ENCODE measurements at places on chromosomes 4 and X.

DNA sequence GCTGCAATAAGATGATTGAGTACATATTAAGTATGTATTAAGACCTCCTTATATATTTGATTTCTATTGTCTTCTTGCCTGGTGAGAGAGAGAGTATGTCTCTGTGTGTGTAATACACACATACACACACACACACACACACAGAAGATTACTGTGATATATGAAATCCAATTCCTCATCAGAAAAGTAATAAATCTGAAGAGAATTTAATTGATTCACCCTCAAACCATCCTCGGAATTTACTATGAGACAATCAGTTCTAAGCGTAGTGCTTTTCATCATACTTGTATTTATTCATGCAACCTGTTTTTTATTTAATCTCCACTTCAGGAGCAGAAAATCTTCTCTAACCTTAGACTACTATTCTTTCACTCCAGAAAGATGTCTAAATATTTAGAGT lies 62.3 kb upstream of the TLL1 start:
- DNase-seq = no peak

GRCh38 chr4:3464911-3465697 lies 2.0 kb downstream of the DOK7 start:
- DNase-seq = no peak

GRCh38 chr4:54687887-54688841 lies 30.4 kb downstream of the KIT start:
- DNase-seq = no peak

- DNase-seq = no peak
These were observed 422.3 kb downstream of the MAPK10 start for GRCh38 chr4:85937507-85937906.

DNA sequence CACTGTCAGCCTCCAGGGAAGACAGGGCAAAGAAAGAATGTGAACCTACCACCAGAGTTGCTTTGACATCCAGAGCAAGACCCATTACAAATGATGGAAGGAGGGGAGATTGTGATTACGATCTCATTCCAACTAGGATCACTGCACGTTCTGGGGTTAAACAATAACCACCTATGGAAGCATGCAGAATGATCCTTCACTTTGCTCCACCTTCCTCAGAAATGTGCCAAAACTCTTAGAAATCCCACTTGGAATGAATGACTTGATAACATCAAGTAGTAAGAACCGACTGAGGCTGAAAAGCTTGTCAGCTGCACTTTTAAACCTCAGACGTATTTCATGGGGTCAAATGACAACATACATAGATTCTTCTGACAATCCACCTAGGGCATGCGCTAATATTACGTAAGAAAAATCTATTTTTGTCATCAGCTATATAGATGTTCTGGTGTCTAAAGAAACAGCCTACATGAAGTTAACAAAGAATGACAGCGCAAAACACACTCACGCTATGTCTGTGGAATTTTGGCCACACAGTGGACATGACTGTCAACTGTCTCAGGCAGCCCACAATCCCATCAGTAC lies 3.5 kb upstream of the STS start:
- DNase-seq = no peak

DNA sequence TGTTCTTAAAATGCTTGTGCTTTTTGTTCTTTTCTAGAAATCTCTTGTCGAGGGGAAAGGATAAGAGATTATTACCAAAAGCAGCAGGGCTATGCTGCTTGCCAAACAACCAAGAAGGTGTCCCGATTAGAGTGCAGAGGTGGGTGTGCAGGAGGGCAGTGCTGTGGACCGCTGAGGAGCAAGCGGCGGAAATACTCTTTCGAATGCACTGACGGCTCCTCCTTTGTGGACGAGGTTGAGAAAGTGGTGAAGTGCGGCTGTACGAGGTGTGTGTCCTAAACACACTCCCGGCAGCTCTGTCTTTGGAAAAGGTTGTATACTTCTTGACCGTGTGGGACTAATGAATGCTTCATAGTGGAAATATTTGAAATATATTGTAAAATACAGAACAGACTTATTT lies 81.5 kb upstream of the PACRGL start:
- no peak for DNase-seq

DNA sequence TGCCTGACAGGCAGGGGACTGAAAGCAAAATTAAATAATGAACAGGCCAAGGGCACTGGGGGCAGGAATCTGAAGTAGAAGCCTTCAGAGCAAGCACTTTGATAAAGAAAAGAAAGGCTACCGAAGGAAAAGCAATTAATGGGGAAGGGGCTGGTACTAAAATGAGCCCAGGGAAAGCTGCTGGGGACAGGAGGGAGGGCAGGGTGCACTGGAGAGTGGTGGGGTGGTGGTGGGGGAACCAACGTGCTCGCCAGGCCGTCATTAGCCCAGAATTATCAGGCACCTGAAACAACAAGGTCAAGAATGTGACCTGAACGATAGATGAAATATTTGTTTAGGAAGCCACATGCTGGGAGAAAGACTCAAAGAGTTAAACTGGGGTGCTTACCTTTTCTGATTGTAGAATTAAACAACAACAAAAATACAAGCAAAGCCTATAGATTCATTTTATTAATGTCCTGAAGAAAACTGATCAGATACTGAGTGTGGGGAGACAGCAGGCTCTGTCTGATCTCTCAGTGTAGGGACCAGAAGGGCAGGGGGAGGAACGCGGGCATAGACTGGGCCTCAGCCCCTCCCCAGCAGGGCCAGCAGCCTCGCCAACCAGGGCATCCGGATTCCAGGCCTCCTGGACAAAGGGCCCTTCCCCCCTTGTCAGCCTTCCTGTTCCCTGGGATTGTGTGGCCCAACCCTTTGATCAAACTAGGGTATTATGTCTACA lies 239.7 kb upstream of the KLF3 start:
- DNase-seq = no peak

- DNase-seq = no peak
These were observed 22.2 kb downstream of the TRMT2B start for GRCh38 chrX:101029665-101030064.
